ENCODE measurements at places on chromosomes 7 and 10.

GRCh38 chr7:36999626-37000485, 275.6 kb upstream of the AOAH start:
- no peak for DNase-seq

DNA sequence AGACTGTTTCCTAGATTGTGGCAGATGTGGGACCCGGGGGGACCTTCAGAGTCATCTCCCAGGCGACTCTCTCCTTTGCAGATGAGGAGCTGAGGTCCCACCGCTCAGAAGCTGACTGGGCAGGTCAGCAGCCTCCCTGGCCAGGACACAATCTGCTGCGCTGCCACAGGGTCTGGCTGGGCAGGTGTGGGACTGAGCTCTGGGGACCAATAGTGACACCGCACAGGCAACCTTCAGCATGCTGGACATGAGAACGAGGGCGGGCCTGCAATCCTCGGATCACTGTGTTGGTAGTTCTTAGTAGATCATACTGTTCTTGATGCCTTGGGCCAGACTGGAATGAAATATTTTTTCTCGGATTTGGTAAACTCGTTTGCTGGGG, 20.5 kb upstream of the CRYGN start:
- no peak for DNase-seq

DNA sequence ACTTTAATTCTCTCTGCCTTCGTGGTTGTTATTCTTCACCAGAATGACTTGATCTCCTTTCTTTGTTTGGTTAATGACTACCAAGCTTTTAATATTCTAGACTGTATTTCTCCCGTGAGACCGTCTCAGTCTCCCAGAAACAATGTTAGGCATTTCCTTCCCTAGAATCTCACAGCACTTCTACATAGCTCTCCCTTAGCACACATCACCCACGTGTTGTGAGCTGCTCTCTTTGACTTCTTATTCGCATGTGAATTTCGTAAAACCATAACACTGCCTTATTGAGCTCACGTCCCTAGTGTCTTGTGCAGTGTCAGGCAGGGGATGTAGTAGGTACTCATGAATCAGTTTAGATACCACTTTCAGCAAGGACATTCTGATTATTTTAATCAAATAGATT, 57.5 kb upstream of the MGAM2 start:
- no peak for DNase-seq

GRCh38 chr7:44621034-44621749, 14.8 kb downstream of the OGDH start:
- peak; percentile 78 for DNase-seq

DNA sequence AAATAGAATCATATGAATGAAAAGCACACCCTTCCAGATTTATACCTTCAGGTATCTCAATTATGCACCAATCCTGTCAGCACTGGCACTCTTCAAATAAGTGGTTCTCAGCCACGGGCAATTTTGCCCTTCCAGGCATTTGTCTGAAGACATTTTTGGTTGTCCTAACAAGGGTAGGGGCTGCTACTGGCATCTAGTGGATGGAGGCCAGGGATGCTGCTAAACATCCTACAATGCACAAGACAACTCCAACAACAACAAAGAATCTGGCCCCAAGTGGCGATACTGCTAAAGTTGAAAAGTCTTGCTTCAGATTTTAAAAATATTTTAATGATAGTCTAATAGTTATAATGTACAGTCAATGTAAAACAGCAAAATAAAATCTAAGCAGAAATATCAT, 16.1 kb downstream of the CCDC186 start:
- no peak for DNase-seq

- DNase-seq: no peak
These were observed 315.3 kb downstream of the ADRA2A start for GRCh38 chr10:111392159-111392558.

GRCh38 chr10:99280472-99280871, 44.8 kb upstream of the HPSE2 start:
- peak; percentile 7 for DNase-seq

DNA sequence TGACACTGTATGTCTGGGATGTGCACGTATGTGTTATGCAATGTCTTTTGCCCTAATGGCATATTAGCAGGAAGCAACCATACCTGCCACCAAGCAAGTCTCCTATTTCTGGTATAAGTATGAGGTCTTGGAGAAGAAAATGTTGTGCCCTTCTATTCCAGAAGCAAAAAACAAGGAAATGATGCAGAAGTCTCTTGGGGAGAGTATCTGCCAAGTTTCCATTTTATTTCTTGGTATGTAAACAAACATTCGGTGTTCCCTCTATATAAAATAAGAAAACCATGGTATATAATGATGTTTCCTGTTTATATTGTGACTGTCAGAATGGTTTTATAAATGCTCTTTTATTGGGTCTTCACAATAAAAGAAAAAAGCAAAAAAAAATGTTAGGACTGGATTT, 19.3 kb upstream of the MYO3A start:
- no peak for DNase-seq

Measured in HCEC 1CT (cell line).